ENCODE measurements at places on chromosomes 12 and 14.

DNA sequence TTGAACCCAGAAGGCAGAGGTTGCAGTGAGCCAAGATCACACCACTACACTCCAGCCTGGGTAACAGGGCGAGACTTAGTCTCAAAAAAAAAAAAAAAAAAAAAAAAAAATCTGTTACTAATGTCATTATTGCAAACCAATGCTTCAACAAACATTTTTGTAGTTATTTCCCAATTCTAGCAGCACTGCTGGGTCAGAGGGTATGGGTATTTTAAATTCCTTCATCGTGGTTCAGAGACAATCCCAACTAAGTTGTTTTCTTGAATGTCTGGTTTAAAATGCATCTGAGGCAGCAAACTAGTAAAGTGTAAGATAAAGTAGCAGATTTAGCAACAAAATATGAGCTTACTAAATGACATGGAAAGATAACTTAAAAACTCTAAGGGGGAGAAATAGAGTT lies 65.6 kb downstream of the FERMT2 start:
- no peak for DNase-seq

DNA sequence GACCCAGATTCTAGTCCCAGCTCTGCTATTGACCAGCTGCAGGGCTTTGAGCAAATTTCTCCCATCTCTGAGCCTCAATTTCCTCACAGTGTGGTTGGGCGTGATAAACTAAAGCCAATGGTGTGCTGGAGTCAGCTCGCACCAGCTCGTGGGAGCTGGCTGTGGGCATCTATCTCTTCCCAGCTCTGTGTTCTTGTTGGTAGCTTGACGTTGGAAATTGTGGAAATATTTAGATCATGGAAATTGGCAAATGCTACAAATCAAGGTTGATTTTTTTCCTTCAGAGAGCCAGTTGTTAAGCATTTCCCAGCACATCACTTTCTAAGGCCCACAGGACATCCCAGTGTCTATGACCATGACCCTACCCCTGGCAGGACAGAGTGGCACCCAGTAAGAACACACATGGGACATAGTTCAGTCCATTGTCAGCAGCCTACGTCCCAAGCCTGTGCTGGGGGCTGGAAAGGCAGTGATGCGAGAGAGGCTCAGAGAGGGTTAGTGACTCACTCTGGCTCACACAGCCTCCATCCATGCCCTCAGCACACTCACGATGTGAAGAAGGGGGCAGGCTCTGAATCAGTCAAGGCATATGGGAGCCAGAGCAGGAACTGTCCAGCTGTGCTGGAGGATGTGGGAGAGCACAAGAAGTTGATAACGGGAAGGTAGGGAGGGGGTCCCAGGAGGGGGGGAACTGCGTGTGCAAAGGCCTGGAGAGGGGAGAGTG lies 77.6 kb downstream of the LGMN start:
- no peak for DNase-seq

DNA sequence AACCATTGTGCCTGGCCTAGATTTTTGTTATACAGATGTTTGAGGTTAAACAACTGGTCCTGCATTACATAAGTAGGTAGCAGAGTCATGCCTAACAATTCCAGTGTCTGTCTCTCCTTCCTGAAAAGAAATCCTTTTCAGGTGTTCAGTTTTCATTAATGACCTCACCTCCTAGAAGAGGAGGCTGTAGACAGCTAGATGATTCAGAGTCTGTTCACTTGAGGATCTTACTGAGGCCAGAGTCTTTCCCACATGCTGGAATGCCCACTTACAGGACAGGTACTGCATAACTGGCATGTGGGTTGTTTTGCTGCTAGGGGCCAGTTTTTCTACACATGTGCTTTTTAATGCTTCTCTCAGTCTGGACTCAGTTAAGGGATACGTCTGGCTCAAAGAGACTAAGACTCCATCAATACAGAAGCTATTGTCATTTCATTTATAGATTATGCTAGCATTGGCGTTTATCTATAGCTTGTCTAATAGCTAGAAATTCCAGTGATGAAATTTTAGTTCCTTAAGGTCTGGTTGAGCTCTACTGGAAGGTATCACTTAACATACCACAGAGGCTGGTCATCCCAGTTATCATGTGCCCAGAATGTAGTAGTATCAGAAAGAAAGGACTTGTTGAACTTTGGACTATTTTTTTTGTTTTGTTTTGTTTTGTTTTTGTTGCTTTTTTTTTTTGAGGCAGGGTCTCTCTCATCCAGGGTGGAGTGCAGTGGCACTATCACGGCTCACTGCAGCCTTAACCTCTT lies 206.4 kb downstream of the ERC1 start:
- no peak for DNase-seq

DNA sequence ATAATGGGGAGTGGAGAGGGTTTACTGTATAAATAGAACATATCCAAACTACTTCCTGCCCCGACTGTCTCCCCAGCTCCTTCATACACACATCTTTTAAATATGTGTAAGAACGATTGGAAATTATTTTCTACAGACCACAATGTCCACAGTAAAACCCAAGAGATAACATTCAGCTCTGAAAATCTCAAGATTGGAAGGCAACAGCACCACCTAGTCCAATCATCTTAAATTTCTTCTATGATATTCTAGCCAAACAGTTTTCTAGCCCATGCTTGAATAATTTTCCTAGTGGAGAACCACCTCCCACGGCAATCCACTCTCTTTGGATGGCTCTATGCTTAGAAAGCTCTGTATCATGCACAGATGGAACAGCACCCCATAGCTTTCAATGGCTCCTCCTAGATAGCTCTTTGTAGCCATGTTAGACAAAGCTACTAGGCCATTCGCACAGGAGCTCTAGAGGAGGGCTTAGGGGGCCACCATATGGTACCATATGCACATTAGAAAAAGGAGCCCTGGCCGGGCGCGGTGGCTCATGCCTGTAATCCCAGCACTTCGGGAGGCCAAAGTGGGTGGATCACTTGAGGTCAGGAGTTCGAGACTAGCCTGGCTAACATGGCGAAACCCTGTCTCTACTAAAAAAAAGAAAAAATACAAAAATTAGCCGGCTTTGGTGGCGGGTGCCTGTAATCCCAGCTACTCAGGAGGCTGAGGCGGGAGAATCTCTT lies 18.1 kb downstream of the VDR start:
- no peak for DNase-seq

GRCh38 chr12:14185427-14186192 lies 179.9 kb upstream of the ATF7IP start:
- DNase-seq: peak; percentile 21

DNA sequence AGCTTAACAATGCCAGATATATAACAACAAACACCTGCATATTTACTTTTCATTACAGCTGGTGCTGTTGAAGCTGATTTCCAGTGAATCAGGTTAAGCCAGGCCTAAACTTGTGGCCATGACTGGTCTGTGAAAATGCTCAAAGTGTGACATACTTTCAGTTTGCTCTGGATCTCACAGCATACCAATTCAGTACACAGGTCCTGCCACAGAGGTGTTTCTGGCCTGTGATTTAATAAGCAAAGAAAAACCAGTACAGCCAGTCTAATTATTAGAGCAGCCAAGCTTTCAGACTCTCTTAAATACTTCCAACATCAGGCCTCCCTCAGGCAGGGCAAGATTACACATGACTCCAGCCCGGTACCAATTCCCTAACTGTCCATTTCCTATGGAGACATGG lies 27.4 kb upstream of the TMCC3 start:
- no peak for DNase-seq

DNA sequence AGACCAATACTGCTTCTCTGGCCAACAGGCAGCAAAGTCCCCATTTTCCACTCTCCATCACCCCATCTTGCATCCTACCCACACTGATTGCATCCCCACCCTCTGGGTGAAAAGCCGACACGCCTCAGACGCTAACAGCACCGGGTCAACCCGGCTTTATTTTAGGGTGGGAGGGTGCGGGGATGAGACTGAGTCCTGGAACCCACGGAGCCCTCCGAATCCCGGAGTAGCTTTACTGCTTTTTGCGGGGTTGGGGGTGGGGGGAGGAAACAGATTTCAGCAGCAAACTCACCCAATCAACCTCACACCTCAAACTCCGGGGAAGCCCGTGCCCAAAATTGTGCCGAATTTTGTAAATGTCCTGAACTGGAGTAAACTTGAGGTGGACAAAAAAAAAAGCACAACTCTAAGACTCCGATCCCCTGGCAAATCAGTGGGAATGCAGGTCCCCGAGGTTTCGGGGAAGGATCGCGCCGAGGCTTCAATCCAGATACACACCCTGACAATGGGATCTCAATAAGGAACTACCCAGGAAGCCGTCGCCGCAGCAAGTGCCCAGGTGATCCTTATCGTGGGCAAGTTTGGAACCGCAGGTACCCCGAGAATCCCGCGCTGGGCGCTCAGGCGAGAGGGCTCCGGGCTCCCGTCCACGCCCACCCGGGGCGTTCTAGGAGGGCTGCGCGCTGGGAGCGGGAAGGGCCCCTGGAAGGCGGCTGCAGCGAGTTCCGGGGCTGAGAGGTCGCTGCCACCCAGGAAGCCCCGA lies 1.1 kb downstream of the GCH1 start:
- DNase-seq: no peak

DNA sequence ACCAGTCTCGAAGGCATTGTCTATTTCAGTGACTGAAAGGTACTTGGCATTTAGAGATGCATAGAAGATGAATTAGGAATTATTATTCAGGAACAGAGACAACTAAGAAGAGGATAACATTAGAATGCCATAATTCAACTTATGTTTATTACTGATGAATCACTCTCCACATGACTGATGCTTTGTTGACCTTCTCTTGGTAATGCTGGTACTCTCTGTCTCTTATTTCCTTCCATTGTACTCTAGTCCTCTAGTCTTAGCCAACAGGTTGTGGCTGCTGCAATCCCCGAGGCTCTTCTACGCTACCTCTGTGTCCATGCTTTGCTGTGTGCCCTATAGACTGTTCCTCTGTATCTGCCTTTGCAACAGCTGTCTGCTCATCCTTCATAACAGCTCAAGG lies 652.9 kb downstream of the NRXN3 start:
- no peak for DNase-seq

GRCh38 chr12:122399592-122400373 lies 22.7 kb downstream of the CLIP1 start:
- DNase-seq: peak; percentile 78

GRCh38 chr14:101477648-101478047 lies 83.6 kb upstream of the DIO3 start:
- DNase-seq: no peak

DNA sequence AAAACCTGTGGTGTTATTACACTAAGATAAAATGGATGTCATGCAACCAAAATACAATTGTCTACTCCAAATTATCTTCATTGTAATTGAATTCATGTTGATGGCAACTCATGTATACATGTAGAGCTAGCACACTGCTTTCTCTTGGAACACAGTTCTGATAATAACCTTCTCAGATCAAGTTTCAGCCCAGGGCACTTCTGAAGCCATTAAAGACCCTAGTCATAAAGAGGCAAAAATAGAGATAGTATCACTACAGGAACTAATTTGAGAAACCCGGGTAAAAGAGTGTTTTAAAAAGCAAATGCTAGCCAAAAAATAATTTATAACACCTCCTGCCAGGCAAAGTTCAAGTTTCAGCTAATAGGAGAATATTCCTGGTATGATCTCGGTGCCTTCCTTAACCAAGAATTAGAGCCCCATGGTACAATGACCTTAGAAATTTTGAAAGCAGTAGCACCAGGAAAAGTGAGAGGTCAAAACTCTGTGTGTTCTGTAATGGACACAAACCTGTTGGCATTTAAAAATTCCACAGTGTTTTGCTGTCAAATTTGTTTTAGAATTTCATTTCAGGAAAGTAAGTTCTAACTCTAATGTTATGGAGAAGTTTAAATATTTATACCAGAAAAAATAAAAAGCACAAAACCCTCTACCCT lies 105.0 kb upstream of the FRMD6 start:
- peak; percentile 10 for DNase-seq

DNA sequence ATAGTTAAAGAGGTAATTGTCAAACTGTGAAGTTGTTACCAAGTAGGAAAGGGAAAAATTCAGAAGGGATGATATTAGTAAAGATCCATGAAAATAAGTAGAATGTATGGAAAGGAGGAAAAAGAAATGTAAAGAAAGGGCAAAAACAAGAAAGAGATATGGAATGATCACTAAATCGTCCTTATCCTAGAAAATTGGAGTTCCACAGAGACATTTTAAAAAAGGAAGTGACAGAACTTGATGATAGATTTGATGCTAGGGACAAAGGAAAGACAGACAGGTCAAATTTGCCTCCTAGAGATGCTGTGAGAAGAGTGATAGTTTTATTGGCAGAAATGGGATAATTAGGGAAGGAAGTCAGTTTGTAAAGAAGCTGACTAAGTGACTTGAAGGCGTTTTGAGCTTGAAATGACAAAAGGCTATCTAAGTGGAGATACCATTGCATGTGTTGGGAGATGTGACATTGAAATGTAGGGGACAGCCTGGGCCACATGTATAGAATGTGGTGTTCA lies 20.6 kb downstream of the TTC8 start:
- no peak for DNase-seq

GRCh38 chr14:28344381-28344780 lies 422.2 kb upstream of the FOXG1 start:
- DNase-seq: no peak

- DNase-seq: no peak
Measured at GRCh38 chr12:32248441-32249140, 141.9 kb downstream of the BICD1 start.

DNA sequence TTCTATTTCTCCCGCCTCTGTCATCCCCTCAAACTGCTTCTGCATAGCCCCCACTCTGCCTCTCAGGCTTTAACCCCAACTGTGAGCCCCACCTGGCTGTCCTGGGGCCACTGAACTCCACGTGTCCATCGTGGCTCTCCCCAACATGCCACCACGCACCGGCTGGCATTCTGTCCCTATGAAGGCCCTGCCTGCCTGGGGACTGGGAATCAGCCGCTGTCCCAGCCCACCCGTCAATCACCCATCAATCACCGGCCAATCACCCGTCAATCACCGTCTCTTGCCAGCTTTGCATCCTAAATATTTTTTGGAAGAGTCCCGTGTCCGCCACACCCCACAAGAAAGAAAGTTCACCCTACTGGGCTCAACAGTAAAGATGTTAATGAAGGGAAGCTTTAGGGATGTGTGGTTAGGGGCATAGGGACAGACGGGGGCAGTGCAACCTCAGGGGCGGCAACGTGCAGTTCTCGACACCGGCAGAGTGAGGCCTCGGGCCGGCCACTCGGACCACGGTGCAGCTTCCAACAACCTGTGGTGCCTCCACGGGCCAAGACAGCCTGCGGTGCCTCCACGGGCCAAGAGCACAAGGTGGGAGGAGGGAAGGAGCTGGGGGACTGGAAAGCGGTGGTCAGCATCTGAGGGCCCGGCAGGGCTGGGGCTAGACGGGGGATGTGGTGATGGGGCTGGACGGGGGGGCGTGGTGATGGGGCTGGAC lies 85.6 kb downstream of the GALNT9 start:
- DNase-seq: peak; percentile 12
